ENCODE measurements at places on chromosomes 5 and 9.

GRCh38 chr9:113349066-113349444 lies 286 bp upstream of the BSPRY start:
- no peak for DNase-seq

DNA sequence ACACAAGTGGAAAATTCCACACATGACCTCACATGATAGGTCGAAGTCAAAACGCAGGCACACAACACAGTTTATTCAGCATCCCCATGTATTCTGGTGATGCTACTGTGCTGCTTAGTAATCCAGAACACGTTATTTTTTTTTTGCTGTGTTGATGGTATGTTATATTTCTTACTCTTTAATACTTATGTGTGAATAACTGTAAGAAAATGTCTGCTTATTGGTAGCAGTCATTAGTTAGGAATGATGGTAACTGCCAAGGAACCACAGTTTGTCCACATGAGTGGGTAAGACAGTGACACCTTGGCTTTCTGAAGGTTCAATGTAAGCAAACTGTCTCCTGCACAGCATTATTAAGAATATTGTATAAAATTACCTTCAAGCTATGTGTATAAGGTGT lies 107.7 kb upstream of the DAPK1 start:
- no peak for DNase-seq

DNA sequence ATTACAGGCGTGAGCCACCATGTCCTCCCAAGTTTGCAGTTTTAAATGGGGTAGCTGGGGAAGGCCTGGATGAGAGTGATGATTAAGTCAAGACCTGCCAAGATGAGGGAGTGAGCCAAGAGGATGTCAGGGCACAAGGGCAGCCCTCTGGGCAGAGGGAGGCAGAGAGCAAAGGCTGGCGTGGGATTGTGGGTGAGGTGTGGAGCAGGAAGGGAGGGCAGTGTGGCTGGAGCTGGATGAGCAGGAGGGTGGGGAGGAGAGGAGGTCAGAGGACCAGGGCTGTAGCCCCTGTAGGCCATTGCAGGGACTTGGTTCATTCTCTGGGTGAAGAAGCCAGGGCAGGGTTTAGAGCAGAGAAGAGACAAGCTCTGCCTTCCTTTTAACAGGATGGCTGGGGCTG lies 53.7 kb upstream of the CTNNA1 start:
- DNase-seq = no peak

DNA sequence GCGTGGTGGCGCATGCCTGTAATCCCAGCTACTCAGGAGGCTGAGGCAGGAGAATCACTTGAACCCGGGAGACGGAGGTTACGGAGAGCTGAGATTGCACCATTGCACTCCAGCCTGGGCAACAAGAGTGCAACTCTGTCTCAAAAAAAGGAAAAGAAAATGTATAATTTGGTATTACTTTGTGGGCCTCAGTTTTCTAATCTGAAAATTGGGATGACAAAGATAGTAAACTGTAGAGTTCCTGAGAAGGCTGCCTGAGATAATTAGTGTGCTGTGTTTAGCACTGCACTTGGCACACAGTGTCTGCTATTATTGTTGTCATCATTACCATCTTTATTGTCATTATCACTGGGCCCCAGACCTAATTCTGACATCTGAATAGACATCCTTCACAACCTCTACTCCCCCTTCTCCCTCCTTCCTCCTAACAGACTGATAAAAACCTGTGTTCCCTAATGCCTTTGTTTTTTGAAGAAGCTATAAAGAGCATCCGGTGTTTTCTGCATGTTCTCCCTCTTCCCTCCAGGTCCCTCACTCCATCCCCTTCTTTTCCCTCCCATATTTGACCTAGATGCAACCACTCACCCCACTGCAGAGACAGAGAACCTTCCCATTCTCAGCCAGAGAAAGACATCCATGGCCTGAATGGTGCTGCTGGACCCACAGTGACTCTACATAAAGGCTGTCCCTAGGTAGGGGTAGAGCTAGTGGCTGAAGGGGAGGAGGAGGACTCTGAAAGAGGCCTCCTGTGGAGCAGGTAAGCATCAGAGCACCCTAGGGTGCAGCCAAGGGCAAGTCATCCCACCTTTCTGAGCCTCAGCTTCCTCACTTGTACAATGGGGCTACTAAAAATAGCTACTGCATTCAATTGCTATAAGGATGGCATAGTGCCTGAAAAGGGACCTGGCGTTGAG lies 15.7 kb upstream of the CYSTM1 start:
- DNase-seq = no peak

DNA sequence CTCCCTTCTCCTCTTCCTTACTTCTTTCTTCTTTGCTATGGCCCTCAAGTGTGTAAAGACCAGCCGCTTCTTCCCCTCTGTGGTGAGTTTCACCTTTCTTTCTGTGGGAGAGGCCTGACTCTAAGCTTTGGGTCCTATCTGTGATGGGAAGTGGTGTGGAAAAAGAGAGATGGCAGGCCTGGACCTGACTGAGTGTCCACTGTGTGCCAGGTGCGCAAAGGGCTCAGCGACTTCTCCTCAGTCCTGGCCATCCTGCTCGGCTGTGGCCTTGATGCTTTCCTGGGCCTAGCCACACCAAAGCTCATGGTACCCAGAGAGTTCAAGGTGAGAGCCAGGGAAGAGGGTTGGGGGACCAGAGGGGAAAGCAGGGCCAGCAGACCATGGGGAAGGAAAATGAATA lies 5.9 kb downstream of the SLC4A9 start:
- no peak for DNase-seq
